Activated CD4-positive, alpha-beta T cell treated with anti-CD3 and anti-CD28 coated beads, Interleukin-2, amount 50 U/mL, for 48 hours (primary cell): ENCODE measurements at places on chromosomes 11 and 22.

DNA sequence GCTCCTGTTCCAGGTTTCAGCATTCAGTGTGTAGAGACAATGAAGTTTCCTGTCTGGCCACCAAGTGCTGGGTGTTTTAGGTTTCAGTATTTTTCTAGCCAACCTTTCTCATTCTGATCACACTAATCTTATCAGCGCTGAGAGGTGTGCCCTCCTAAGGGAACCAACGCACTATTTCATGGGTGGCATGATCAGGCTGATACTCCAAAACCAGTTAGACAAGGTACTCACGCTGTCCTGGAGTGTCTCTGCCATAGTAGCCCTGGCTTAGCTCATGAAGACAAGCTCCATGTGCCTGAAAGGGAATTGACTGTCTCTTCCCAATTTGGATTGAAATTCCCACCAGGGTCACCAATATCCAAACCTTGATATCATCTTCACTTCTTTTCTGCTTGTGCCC lies 8.0 kb upstream of the RAB38 start:
- DNase-seq = no peak

- DNase-seq = no peak
Measured at GRCh38 chr11:128939591-128939990, 3.1 kb downstream of the TP53AIP1 start.

- no peak for DNase-seq
Measured at GRCh38 chr22:16960220-16960883, 47.7 kb downstream of the GAB4 start.

GRCh38 chr11:83566950-83567349 lies 280.8 kb upstream of the CCDC90B start:
- DNase-seq = no peak

- DNase-seq = no peak
Measured at GRCh38 chr11:96459751-96460150, 69.9 kb downstream of the JRKL start.

- DNase-seq = no peak
Measured at GRCh38 chr11:66324664-66325063, 7.8 kb upstream of the CD248 start.

GRCh38 chr11:10751581-10751940 lies 515 bp downstream of the CTR9 start:
- no peak for DNase-seq

DNA sequence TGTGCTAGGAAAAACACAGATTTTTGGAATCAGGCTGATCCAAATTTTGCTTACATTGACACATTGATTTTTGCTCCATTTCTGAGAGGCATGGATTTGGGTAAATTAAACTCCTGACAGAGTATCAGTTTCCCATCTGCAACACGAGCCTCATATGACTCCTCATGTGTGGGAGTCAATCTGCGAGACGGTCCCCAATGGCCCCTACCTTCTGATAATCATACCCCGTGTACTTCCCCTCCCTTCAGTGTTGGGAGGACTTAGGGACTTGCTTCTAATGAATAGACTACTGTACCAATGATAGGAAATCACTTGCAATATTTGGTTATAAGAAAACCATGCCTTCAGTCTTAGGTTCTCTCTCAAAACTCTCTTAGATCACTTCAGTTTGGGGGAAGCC lies 302.7 kb downstream of the ETS1 start:
- DNase-seq = no peak

- DNase-seq = no peak
Measured at GRCh38 chr11:63931045-63931444, 7.8 kb upstream of the NAA40 start.

GRCh38 chr22:49749227-49749626 lies 78.4 kb downstream of the BRD1 start:
- no peak for DNase-seq

GRCh38 chr11:131695889-131696429 lies 325.5 kb downstream of the NTM start:
- no peak for DNase-seq

DNA sequence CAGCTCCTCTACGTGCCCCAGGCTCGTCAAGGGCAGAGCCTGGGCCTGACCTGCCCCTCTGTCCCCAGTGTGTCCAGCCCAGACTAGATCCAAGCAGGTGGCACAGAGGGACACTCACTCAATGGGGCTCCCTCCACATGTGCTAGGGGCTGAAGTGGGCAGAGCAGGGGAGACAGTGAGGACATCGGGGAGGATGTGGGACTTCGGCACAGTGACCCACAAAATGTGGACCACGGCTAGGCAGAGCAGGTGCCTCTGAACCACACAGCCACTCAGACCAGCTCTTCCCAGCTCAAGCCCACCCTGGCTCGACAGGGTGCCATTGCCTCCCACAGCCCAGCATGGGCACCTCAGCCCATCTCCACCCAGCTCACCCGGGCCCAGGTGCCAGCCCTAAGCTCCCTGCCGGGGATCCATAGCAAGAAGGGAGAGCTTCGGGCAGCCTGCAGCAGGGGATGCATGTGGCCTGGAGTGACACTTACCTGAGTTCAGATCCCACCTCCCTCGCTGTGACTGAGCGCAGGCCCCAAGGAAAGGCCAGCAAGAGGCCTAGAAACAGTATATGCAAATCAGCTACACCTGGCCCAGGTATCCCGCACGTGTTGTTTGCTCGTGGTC lies 46.9 kb upstream of the RTL6 start:
- DNase-seq = no peak

DNA sequence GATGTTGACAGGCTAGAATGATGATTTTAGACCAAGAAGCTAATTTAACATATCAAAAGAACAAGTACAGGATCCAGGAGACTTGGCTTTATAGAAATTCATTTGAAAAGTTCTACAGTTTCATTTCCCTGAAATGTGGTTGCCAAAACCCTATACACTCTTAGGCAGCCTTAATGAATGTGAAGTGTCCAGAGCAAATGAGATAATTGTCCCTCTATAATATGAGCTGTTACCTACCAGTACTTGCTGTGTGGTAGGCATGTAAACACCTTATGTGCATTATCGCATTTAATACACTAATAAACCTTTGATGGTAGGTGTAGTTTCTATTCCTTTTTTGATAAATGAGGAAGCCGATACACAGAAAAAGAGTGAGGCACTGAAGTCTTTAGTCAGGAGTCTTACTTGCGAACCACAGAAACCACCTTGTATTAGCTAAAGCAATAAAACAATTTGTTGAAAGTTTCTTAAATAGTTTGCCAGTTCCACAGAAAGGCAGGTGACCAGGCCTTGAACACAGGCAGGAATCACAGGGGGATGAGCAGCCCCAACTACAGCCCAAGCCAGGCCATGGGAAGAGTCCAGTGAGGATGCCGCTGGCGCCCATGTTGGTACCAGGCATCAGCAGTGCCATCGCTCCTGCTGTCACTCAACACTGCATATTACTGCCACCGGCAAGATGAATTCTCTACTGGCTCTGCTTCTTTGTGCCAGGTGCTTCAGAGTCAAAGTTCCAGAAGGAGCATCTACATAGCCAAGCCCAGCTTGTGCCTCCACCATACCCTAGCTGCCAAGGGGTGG lies 81.7 kb downstream of the SWAP70 start:
- no peak for DNase-seq

DNA sequence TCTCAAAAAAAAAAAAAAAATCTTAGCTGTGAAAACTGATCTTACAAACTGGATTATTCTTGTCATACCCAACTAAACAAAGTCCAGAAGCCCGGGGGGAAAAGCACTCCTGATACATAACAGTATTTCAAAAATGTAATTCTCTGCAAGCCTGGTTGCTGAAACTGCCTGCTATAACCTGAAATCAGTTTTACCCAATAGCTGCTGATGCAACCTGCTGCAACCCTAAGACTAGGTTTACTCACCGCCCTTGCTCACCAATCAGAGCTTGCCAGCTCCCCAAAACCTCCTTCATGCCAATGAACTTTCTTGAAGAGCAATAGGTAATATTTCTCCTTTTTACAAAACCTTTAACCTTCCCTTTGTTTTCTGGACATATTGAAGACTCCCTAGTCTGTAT lies 12.4 kb downstream of the FGF19 start:
- no peak for DNase-seq

- DNase-seq = no peak
Measured at GRCh38 chr11:128453444-128454336, 133.7 kb downstream of the ETS1 start.

DNA sequence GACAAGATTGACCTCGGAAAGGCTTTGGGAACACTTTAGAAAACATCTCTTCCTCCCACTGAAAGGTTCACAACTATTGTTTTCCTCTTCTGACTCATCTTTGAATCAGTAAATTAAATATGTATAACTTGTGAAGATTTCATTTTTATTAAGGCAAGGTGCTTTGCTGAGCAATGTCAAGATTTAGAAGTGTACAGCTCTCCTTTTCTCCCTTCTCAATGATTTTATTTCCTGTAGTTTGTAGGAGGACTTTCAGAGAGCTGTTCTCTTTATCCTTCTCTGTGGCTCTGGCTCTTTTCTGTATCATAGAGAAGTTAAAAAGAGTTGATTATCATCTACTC lies 594.2 kb downstream of the METTL15 start:
- DNase-seq = no peak

DNA sequence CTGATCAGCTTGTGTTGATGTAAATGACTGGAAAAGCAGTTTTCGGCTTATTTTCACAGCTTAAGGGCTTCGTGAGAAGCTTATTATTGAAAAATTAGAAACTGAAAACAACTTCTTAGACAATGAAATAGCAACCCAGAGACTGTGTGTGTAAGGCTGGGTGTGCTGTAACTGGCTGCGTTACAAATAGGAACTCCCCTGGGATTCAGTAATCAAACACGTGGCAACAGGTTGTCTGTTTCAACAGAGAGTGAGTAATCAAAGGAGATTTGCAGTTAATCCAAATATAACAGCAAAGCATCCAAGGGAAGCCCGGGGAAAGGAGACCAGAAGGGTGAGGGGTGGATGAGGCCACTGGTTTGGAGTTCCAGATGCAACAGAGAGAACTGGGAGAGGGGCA lies 19.2 kb downstream of the NTM start:
- no peak for DNase-seq

GRCh38 chr11:75639762-75640181 lies 29.1 kb downstream of the MAP6 start:
- no peak for DNase-seq

GRCh38 chr22:38966942-38967341 lies 9.5 kb downstream of the APOBEC3A start:
- no peak for DNase-seq

DNA sequence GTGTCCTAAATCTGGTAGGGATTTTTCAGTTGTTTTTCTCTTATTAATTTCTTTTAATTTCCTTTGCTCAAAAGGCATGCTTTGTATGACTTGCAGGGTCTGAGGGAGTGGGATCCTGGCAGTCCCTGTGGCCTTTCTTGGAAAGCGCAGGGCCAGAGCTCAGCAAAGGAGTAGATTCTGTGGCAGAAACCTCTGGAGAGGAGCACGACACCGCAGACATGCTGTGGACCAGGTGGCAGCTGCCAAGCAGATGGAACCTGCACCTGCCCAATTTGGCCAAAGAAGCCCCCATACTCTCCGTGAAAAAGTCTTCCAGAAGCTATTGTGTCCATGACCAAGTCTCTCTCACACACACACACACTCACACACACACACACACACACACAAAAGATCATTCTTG lies 78.9 kb upstream of the FGF3 start:
- DNase-seq = no peak

- no peak for DNase-seq
Measured at GRCh38 chr11:112997857-112998466, 36.7 kb downstream of the NCAM1 start.

- DNase-seq = no peak
Measured at GRCh38 chr11:26621132-26621531, 49.1 kb upstream of the MUC15 start.

- no peak for DNase-seq
Measured at GRCh38 chr22:34812631-34813030, 253.3 kb upstream of the ISX start.

DNA sequence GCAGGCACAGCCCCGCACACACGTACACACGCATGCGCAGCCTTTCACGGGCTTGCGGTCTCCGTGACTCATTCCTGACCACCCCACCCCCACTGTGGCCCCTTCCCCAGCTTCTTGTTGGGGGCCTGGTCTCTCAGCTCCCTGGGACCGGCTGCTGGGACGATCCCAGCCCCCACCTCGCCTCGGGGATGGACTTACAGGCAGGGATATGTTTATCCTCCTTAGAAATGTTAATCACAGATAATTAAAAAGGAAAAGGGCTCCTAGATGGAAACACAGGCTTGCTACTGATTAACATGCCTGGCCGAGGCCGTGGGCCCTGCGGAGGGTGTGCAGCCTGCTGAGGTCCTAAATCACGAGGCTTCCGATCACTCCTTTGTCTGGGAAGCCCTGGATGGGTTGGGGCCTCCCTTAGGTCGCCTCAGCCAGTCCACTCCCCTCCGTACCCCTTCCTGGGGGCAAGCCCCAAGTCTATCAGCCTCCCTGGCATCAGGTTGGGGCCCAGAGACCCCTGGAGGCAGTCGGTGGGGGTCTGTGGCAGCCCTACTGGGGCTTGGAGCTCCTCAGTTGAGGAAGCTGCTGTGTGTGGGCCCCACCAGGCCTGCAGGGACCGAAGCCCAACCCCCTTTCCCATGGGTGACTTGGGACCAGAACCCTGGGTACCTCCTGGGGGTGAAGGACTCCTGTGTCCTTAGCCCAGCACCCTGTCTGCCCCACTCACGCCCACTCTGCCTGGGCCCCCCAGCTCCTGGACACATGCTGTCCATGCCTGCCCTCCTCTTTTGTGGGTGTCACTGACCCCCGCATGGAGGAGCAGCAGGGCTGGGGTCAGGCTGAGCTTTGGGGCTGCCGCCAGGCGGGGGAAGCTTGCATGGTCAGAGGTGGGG lies 20.6 kb downstream of the TSPAN4 start:
- DNase-seq = no peak

DNA sequence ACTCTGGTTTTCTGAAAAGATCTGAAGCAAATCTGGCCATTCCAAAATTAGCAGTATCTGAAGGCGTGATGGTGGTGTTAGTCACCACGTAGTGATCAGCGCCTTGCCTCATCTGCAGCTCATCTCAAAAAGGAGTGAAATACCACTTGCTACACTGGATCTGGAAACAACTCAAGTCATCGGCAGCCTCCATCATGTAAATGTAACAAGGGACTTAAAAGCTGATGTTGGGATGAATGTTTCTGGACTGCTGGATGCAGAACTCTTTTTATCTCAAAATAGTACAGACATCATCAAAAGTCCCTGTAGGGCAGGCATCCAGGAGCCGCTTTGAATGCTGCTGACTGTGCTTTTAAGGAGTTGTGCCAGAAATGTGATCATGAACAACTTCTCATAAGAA lies 14.1 kb upstream of the APLP2 start:
- no peak for DNase-seq

GRCh38 chr11:77107950-77108349 lies 5.3 kb downstream of the OMP start:
- no peak for DNase-seq

DNA sequence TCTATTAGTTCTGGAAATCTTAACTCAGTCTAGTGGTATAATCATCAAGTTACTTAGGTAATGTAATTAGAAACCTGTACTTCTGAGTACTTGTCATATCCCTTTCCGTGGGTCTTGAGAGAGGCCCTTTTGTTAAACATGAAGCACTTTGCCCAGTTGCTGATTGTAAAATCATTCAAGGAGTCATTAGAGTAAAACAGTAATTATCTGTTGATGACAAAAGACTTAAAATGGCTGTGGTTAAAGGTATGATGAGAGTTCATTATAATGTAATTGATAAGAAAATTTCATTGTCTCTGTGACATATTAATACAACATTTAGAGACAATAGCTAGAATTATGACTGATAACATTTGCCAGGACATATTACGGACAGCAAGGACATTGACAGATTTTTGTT lies 34.3 kb downstream of the PRR5L start:
- DNase-seq = no peak
